ENCODE measurements at places on chromosomes 4 and X. TPM values are rescaled to one million over a fixed set of nuclear protein-coding genes. Genes with fewer than 3 reads are reported as not detected.

HTRA3 gene
- total RNA-seq = 3.8 TPM

LRRC66 gene
- 0.13 TPM for total RNA-seq

ATOH1 gene
- total RNA-seq = not detected

PNMA3 gene
- under 0.01 TPM for total RNA-seq

KIAA1210 gene
- total RNA-seq = not detected

NOX1 gene
- not detected for total RNA-seq

MTMR1 gene
- 17.3 TPM for total RNA-seq

EGF gene
- 0.25 TPM for total RNA-seq

HTN1 gene
- total RNA-seq = not detected

All from mesangial cell (primary cell).